T-helper 22 cell (primary cell): ENCODE measurements at places on chromosomes 4 and X.

DNA sequence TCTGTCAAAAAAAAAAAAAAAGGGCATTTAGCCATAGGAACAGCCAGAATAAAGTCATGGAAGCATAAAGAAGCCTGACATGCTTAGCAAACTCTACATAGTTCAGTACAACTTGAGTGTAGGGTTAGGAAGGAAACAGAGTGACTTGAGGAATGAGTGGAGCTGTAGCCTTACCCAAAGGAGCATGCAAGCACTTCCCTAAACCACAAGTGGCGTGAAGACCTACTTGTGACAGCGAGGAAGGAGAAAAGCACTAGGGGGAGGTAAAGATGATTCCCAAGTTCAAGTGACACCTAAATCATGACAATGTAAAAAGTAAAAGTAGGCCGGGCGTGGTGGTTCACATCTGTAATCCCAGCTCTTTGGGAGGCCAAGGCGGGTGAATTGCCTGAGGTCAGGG, 21.8 kb upstream of the IQSEC2 start:
- DNase-seq, result no peak

- DNase-seq, result no peak
Observed at GRCh38 chrX:147226801-147227200, 412.3 kb upstream of the CXorf51A start.

- no peak for DNase-seq
Observed at GRCh38 chr4:83490876-83491450, 6.1 kb upstream of the ABRAXAS1 start.

DNA sequence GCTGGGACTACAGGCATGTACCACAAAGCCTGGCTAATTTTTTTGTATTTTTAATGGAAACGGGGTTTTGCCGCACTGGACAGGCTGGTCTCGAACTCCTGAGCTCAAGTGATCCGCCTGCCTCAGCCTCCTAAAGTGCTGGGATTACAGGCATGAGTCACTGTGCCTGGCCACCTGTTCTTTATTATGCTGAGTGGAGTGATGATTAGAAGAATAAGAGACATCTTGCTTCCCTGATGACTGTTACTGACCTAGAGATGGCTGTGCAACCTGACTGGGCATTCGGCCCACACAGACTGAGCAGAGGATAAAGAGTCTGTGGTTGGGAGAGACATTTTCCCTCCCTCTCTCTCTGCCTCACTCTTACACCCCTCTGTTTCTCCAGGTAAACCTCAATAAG, 56.7 kb downstream of the SPINK2 start:
- no peak for DNase-seq

GRCh38 chr4:81723927-81724587, 252.3 kb upstream of the RASGEF1B start:
- no peak for DNase-seq

DNA sequence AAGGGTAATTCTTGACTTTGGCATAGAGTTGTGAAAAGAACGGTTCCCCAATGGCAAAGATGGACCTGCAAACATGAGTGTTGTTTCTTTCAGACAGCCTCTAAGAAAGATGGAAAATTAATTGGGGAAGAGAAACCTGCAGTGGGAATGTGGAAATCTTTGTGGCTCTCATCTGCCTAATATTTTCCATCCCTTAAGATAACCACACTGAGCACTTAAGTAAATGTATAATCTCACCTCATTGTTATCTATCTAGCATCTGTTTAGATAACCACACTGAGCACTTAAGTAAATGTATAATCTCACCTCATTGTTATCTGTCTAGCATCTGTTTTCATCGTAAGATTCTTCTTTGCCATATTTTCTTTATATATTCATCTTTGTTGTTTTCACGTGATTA, 149.3 kb downstream of the NWD2 start:
- DNase-seq, result no peak

DNA sequence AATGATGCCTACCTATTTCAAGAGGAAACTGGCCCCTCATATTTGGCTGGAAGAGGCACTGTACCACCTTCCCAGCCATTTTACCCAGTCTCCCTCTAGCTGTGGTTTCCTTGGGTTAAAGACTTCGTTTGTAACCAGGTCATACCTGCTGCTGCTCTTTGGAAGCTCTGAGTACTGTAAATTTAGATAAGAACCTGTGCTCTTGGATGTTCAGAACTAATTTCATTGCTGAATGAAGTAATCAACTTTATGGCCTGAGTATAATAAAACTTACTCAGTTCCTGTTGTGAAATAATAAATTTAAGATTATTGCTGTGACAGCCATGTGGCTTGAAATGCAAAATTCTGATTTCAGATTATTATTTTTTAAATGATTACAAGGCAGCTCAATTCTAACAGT, 12.2 kb downstream of the MTTP start:
- DNase-seq, result no peak

- DNase-seq, result no peak
Observed at GRCh38 chrX:28010875-28011274, 29.6 kb upstream of the DCAF8L1 start.
